Spleen (tissue), 13 donors: ENCODE measurements at places on chromosomes 12 and 14.

- DNase-seq, result no peak
These were observed 477.1 kb downstream of the SLC16A7 start for GRCh38 chr12:60072911-60073310.

DNA sequence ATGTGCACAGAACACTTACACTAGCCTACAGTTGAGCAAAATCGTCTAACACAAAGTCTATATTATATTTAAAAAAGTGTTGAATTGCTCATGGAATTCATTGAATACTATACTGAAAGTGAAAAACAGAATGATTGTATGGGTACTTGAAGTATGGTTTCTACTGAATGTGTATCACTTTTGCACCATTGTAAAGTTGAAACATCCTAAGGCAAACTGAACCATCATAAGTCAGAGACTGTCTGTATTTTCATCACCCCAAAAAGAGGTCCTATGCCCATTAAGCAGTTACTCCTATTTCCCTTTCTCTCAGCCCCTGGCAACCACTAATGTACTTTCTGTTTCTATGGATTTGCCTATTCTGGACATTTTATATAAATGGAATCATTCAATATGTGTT, 4.4 kb upstream of the AMIGO2 start:
- no peak for DNase-seq

GRCh38 chr14:75578102-75578785, at the start of gene FLVCR2:
Gene FLVCR2 (plus strand): TSS chr14:75578620. CDS start chr14:75578973, 353 bp downstream.
- peak; percentile 93 for DNase-seq

GRCh38 chr14:102819747-102820330, 42.6 kb downstream of the TRAF3 start:
- DNase-seq, result no peak

GRCh38 chr14:44782775-44783238, 178.9 kb downstream of the KLHL28 start:
- no peak for DNase-seq

DNA sequence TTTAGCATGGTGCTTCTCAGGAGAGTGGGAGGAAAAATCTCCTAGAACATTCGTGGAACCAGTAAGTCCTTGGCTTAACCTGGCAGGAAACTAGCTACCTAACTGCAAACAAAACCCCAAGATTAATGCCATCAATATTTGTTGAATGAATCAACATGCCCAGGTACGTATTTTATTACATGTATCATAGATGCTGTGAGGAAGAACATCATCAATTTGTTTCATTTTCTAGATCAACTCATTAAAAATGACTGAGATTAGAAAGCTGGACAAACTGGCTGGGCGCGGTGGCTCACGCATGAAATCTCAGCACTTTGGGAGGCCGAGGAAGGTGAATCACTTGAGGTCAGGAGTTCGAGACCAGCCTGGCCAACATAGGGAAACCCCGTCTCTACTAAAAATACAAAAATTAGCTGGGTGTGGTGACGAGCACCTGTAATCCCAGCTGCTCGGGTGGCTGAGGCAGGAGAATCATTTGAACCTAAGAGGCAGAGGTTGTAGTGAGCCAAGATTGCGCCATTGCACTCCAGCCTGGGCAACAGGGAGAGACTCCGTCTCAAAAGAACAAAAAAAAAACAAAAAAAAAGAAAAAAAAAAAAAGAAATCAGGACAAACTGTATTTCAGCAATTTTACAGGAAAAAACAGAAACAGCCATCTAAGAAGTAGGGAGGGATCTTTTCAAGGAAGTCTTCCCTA, 88.7 kb downstream of the NTN4 start:
- no peak for DNase-seq

DNA sequence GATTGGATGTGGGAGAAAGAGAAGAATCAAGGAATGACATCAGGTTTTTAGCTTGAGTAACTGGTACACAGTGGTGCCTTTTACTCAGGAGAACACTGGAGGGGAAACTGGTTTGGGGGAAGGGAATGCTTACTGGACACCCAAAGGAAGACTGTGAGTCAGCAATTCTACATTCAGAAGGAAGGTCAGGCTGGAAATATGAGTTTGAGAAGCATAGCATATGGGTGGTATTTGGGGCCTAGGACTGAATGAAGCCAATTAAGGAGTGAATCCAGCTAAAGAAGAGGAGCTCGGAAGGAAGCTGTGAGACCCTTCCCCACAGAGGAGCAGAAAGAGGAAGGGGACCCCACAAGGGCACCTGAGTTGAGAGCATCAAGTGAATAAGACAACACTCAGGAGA, 35.4 kb downstream of the DMAC2L start:
- no peak for DNase-seq

DNA sequence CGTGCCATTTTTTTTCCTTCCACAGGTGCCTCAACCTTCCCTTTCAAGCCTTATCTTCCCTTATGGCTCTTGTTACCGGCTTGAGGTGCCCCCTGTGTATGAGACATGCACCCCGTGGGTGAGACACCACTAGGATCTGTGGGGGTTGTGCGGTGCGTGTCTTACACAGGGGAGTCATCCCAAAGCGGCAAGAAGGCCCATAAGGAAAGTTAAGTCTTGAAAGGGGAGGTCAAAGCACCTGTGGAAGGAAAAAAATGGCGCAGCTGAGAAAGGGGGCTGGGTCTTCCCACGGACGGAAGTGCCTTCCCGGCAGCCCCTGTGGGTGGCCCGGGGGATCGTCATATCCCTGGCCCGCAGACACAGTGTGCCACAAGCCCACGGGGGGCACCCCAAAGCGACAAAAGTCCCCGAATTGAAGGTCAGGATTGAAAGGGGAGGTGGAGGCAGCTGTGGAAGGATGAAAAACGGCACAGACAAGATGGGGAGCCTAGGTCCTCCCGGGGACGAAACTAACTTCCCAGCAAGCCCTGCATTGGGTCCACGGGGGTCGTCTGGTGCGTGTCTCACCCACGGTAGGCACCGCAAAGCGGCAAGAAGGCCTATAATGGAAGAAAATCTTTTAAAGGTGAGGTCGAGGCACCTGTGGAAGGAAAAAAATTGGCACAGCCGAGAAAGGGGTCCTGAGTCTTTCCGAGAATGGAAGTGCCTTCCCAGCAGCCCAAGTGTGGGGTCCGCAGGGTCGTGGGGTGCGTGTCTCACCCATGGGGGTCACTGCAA, 273.3 kb downstream of the ALG10 start:
- DNase-seq, result peak; percentile 37

DNA sequence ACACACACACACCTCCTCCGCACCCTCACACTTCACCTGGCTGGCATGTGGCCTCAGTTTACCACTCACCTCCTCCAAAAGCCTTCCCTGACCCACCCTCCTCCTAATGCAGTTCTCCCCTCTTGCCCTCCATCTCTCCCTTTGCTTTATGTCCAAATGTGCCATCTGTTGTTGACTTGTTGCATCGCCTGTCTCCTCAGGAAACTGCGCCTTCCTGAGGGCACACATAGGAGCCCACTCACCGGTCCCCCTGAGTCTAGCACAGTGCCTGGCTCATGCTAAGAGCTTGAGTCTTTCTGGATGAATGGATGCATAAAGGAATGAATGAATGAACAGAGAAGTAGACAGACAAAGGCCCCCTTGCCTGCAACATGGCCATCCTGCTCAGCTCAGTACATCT, 34.0 kb downstream of the MVK start:
- DNase-seq, result no peak

DNA sequence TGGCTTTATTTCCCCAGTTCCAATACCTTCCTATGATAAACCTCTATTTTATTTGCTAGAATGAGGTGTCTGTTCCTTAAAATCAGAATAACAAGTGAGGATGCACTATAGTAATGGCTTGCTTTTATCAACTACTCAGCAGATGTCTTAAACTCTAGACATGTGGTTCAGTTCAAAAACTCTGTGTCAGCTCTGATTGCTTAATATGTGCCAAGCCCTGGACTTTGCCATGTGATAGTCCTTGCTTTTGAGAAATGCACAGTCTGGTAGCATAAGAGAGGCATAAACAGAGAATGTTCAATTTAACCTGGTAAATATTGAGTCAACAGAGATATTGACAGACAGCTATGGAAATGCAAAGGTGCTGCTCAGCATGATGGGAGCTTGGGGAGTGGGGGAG, 254.8 kb downstream of the PDZRN4 start:
- no peak for DNase-seq

DNA sequence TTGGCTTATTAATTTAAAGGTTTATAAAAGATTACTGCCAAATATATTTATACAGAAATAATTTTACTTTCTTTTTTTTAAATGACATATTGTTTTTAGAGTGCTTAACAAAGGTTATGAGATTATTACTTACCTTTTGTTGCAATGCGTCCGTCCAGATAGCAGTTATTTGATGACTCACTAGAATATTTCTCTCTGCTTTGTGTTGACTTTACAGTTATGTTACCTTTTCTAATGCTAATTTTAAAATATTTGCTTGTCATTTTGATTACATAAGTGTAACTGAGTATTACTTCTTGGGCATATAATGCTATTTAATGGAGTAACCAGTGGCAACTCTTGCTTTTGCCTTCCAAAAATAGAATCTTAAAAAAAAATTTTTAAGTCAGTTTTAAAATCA, 6.3 kb upstream of the PZP start:
- no peak for DNase-seq

GRCh38 chr12:117580015-117580717, 218.7 kb upstream of the NOS1 start:
- DNase-seq, result no peak

- no peak for DNase-seq
These were observed 8.0 kb downstream of the AQP6 start for GRCh38 chr12:49980501-49981349.

GRCh38 chr12:4386801-4387200, 7.3 kb upstream of the FGF23 start:
- DNase-seq, result no peak

GRCh38 chr12:91044586-91044985, 13.2 kb downstream of the KERA start:
- no peak for DNase-seq

DNA sequence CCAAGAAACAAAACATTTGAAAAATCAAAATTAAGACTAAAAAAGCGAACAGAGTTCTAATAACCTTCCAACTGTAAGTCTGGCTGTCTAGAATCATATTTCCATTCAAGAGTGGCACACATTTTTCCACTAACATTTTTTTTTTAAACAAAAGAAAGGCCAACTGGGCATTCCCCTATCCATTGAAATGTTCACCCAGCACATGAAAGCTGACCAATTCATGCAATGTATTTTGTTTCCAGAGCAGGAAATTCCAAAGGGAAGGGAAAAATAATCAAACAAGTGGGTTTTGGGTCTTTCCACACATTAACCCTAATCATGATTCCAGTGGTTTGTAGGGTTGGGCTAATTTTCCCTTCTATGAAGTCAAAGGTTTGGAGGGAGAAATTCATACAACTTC, 206.5 kb downstream of the CALM1 start:
- no peak for DNase-seq

- DNase-seq, result no peak
These were observed 132.1 kb downstream of the AACS start for GRCh38 chr12:125197326-125197725.

- no peak for DNase-seq
These were observed 162.8 kb upstream of the SLC38A2 start for GRCh38 chr12:46535376-46535775.

DNA sequence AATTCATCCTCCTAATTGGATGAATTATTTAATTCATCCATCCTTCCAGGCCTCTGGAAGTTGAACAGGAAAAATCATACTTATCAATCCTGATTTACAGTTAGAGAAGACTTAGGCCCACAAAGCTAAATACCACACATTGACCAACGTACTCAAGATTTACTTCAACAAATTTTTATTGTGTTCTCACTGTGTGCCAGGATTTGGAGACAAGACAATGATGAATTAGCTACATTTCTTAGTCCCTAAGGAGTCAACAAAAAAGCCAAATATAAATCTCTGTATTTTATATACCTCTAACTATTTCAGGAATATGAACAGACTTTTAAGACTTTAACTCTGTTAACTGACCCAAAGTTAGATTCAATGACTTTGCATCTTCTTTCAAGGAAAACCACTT, 63.9 kb downstream of the DCAF5 start:
- DNase-seq, result no peak

DNA sequence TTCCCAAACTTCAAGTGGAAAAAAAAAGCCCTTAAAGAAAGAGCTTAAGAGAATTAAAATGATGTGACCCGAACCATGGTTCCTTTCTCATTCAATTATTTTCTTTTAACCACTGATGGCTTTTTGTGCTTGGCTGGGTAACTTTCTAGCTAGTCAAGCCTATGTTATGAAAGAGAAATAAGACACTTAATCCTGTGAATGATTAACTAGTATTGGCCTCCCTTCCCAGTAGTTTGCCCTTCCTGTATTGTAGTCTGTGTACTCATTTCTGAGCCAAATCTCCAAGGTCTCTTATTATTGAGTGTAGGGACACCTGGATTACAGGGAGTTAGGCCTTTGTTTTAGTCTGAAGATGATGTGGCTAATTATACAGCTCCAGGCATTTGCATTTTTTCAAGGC, 353.0 kb downstream of the RAD51B start:
- no peak for DNase-seq

DNA sequence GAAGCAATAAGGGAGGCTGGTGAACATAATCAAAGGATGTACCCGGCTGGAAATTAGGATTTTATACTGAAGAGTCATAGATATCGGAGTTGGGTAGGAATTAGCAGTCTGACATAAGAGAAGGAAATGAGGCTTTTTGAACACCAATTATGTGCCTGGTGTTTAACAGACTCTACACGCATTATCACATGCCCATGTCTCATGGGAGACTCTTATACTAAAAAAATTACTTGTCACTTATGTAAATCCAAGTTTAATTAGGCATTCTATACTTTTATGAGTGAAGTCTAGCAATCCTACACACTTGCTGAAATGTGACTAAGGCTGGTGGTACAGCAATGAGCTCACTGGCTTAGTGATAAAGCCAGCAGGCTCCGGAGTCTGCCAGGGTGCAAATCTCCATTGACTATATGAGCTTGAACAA, 93.5 kb downstream of the NUAK1 start:
- DNase-seq, result no peak

- no peak for DNase-seq
These were observed 930.6 kb upstream of the FBXO33 start for GRCh38 chr14:40362856-40363255.

GRCh38 chr12:106239241-106239950, 8.4 kb downstream of the CKAP4 start:
- no peak for DNase-seq

DNA sequence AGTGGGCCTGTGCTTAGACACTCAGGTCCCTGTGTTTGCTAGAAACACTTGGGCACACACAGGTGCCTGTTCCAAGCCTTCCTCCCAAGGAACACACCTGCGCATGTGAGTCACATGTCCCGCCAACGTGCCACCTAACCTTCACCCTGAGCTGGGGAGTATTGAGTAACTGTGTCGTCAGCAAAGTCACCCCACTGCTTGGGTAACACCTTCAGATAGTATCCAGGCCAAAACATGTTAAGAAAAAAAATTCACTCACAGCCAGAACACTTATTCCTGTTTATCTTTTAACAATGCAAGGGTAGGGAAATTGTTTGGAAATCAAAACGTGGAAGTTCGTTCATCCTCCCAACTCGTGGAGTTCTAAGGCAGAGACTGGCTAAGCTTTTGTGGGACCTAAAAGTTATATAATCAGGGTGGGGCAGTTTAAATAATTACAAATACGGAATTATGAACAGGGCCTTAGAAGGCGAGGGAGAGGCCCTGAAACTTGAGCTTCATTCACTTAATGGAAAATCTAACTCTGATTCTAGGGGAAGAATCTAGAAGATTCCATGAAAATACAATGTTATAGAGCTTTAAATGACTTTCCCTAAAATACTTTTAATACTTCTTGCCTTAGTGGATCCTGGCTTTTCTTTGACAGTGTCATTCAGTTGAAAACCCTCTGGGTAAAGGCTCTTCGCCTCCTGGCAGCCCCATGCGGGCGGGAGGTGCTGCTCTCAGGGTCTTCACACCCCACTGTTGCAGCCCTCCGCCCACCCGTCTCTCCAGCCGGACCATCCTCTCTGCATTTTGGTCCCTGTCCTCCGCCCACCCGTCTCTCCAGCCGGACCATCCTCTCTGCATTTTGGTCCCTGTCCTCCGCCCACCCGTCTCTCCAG, 30.3 kb upstream of the ADIPOR2 start:
- no peak for DNase-seq
